ENCODE measurements at places on chromosomes 5 and 9. TPM values are rescaled to one million over a fixed set of nuclear protein-coding genes. Genes with fewer than 3 reads are reported as not detected.

CD72 gene
- 0.50 TPM for total RNA-seq

IGIP gene
- 0.45 TPM for total RNA-seq

SPATA31C1 gene
- not detected for total RNA-seq

GPX3 gene
- 2.7 TPM for total RNA-seq

IL13 gene
- total RNA-seq, result not detected
